ENCODE measurements at places on chromosomes 4 and X. TPM values are rescaled to one million over a fixed set of nuclear protein-coding genes. Genes with fewer than 3 reads are reported as not detected.

DNA sequence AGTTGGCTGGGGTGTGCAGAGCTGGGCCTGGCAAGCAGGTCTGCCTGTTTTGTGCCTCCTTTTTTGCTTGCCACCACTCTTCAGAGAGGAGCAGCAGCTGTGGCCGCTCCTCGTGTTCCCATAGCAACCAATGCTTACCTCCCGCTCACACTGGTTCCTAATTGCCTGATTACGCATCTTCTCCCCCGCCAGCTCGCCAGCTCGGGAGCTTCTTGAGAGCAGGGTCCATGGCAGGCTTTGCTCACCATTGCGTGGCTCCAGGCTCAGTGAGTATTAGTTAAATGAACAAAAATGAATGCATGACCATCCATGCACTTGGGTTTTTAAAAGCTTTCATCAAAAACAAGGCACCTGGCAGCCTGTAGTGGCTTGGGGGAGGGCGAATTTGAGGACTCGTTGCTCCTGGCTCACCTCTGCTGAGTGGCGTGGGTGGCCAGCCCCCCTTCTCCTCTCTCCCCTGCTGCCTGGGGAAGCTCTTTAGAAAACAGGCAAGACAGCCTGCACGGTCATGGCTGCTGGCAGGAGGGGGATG is 14.2 kb upstream of the PJA1 start:
- no peak for DNase-seq

GRCh38 chr4:167000141-167000852 is 234.0 kb downstream of the SPOCK3 start:
- no peak for DNase-seq

GRCh38 chrX:121836000-121836399 is 788.6 kb downstream of the GLUD2 start:
- DNase-seq: no peak

DNA sequence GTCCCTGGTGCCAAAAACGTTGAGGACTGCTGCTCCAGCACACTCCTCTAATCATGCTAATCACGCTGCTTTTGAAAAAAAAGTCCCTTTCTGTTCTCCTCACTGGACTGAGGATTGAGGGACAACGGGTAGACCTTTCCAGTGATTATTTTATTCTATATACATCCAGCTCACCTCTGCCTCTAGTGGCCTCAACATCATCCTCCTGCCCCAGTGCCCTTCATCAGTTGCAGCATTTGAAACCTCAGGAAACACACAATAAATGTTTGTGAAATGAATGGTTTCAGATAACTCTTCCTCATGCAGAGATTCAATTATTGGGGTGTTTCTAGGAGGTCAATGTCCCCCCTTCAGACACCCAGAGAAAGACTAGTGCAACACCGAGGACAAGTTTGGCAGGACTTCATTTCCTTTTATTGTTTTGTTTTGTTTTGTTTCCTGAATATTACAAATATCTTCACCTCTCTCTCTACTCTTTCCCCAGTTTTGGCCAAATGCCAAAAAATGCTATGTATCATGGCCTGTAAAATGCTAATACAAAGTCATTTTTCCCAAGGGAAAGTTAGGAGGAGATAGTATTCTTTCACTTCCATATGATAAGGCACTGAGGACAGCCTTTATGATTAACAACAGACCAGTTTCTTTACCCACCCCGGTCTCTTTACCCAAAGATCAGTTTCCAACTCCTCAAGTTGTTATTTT is 460.1 kb upstream of the SLIT2 start:
- DNase-seq: peak; percentile 92

DNA sequence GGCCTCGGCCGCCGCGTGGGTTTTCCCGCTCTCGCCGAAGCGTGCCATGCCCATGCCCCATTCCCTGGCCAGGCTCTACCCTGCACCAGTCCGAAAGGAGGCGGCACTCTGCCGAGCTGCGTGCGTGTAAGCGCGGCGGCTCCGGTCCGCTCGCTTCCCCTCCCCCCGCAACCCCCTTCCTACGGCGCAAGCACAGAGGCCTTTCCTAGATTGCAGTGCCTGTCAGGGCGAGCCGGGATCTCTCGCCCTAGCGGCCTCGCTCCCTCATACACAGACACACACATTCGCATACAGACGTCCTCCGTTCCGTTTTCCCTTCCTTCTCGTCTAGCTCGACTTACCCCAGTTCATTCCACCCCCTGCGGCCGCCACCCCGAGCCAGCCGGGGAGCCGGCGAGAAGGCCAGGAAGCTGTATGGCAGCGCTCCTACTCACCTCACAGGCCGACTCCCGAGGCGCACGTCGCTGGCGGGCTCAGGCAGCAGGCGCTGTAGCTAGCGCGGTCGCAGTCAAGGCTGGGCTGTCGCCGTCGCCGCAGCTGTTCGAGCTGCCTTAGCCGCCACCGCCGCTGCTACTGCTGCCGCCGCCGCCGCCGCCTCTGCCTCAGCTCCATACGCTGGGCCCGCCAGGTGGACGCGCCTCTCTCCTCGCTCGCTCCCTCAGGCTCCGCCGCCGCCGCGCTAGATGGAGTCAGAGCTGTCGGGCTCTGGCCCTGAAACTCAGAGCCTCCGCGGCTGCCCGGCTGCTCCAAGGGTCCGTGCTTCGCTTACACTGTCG is 615 bp downstream of the NEXMIF start:
- DNase-seq: no peak

GRCh38 chrX:37361596-37361995 is 12.4 kb downstream of the PRRG1 start:
- no peak for DNase-seq

ARHGAP36 gene
- total RNA-seq: not detected

CLGN gene
- 7.6 TPM for total RNA-seq

NPY1R gene
- 0.58 TPM for total RNA-seq

TAF7L gene
- total RNA-seq: 1.7 TPM

CTAG1A gene
- total RNA-seq: not detected

POU4F2 gene
- total RNA-seq: not detected

CNGA1 gene
- not detected for total RNA-seq
